NCI-H1694 (cell line): ENCODE measurements at places on chromosomes 2 and 18.

DNA sequence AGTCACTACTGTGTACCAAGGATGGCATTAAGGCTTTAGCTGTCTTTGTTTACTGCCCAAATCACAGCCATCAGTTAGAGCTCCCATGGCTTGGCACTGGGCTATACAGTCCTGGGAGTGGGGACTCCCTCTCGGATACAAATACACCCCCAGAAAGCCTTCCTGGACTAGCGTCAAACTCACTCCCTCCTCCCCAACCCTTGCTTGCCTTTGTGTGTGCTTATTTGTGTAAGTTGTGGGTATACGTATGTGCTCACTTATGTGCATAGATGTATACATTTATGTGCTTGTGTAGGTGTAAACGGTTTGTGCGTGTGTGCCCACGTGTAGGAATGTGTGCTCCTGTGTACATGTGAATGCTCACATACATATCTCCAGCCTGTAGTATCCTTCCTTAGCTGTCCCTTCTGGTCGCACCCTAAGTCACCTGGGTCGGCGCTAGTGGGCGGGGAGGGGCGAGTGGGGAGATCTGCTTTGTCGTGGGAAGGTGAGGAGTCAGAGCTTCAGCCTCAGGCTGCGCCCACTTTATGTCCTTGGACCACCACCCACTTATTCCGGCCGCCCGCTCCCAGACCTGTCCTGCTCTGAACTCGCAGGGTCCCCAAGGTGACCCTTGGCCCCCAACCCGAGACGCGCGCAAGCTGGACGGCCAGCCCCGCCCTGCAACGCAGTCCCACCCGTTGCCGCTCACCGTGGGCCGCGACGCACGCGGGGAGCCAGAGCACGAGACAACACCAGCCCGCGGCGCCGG, 461 bp downstream of the PRADC1 start:
- peak; percentile 5 for DNase-seq

DNA sequence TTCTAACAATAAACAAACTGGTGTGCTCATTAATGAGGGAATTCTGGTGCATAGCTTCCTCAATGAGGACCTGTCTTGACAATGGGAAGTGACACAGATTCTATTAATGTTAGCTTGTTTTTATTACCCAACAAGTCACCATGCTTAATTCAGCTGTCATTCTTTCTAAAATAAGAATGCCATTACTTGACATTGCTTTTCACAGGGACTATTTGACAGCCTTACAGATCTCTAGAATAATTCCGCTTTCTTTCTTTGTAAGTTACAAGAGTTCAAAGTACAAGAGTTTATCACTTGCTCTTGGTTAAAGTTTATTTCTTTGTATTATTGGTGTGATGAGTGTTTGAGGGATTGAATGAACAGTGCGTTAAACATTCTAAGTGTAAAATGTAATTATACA, 127.0 kb upstream of the COL5A2 start:
- no peak for DNase-seq

- no peak for DNase-seq
Measured at GRCh38 chr18:58605027-58606020, 23.6 kb downstream of the ALPK2 start.

GRCh38 chr2:96095116-96095636, 21.2 kb downstream of the ADRA2B start:
- DNase-seq, result no peak

DNA sequence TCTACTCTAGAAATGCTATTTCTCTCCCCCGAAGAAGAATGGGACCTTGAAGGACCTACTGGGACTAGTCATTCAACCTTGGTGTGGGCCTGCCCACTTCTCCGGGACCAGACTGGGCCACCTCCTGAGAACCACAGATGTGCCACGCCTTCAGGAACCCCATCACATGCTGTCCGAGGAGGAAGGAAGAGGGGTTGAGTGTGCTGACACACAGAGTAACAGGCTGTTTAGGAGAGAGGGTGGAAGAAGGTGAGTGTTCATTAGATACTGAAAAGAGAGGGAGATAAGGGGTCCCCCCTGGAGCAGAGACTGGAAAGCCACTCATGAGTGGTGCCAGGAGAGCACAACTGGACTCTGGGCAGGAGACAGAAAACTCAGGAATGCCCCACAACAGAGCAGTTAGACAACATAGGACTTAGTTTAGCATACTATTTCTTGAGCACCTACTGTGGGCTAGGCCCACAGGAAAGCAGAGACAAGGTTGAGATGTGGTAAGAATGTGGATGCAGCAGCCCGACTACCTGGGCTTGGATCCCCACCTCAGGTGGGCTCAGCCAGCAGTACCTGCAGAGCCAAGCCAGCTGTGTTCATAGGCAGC, 286.4 kb upstream of the NCKAP5 start:
- DNase-seq, result no peak

DNA sequence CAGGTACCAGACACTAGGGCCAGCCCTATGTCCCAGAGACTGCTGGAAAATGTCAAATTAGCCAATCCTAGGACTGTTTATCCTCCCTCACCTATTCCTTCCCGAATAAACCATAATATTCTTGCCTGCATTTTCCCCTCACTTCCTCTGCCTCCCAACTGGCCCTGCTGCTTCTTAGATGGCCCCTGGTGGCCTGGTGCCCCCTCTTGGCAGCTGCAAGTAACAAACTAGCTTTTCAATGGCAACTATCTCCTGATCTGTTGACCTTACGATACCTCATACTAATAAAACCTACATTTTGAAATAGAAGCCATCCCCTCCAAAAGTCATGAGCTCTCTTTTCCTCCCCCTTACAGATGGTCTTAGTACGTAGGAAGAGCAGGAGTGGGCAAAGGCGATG, 132.0 kb downstream of the ALPK2 start:
- no peak for DNase-seq

DNA sequence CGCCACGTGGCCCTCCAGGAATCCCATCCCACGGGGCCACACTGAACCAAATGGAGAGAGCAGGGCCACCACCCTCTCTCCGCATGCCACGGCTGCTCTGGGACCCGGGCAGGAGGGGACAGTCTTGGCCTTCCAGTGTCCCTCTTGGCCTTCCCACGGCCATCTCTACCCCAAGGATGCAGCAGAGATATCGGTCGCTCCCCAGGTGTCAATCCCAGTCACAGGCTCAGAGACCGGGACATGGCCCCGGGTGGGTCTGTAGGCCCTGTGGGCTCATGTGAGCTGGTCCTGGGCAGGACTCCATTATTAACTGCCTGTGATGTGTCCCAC, 15.3 kb downstream of the CAPN10 start:
- DNase-seq, result no peak

DNA sequence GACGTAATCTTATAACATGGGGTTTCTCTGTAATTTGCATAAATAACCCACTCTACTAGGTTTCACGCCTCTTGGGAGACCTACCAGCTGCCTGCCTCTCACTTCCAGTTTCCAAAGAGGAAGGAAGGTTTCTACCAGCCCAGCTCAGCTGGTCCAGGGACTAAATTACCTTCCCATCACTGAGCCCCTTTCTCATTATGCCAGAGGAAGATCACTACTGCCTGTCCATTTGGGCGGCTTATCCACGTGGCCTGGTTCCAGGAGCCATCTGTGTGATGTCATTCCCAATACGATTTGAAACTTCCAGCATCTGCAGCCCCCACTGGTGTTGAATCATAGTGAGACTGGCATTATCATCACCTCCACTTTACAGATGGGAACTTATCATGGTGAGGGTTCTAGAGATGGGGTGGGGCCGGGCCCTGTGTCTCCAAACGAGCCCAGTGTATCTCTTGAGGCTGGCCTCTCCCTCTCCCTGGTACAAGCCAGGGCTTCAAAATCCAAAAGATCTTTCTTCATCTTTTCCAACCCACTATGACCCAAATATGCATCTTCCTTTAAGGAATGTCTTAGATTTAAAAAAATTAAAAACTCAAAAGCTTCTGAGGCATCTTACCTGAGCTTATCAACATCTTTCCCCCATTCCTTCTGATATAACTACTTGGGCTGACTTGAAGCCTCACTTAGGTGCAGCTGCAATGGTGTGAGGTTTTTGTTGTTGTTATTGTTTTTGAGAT, 140.8 kb downstream of the DDX1 start:
- no peak for DNase-seq

DNA sequence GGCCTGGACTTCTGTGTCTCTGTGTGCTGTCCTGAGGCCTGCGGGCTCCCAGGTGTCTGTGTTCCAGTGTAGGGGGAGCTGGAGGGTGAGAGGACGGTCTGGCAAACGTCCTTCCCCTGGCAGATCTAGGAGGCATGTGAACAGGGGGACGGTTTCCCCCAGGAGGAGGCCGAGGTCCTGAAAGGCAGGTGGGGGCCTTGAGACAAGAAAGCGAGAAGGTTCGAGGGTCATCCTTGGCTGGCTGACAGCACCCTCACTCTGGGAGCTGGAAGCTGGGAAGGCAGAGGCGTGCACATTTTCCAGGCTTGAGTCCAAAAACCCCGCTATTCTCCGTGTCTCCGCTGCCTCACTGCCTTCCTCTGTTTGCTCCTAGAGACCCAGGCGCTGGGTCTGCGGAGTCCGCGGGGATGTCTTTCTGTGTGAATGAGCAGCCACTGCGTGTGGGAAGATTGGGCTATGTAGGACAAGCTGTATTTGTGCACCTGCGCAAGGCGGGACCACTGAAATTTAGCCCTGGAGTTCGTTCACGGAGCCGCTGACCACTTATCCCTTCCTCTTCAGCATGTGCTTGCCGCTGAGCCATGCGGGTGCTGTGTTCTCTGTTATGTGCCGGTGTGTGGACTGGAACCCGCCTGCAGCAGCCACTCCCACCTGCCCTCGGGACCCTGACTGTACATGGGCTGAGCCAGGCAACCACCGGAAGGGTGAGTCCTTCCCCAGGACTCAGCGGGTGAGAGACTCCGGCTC, 43.7 kb downstream of the TWIST2 start:
- DNase-seq, result peak; percentile 17

- no peak for DNase-seq
Measured at GRCh38 chr2:174631009-174631981, 33.7 kb upstream of the WIPF1 start.

DNA sequence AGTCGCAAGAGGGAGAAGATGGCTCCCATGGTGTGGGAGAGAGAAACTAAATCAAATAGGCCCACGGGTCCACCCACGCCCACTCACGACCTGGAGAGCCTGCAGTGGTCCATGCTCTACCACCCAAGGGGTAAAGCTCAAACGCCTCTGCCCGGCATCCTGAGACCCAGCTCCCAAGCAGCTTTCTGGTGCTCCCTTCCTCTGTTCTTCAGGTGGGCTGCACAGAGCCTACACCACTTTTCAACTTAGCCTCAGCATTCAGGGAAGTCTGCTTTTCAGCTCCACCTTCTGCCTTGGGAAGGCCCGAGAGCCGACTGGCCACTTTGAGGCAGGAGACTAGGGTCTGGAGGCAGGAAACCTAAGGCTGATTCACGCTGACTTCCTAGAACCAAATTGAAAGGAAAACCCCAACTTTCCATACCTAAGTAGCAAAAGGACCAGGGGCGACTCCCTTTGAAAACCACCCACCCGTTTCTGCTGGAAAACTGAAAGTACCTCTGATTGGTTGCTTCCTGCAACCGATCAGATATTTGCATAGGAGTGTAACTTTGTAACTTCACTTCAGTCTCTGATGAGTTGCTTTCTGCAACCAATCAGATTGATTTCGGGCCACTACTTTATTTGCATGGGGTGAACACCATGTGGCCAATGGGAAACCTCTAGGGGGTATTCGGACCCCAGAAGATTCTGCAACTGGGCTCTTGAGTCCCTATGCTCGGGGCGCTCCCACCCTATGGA, 26.8 kb upstream of the SPATA3 start:
- DNase-seq, result no peak

GRCh38 chr2:226730481-226730880, 69.1 kb downstream of the IRS1 start:
- DNase-seq, result no peak

GRCh38 chr2:8412082-8412481, 269.8 kb upstream of the ID2 start:
- peak; percentile 43 for DNase-seq

DNA sequence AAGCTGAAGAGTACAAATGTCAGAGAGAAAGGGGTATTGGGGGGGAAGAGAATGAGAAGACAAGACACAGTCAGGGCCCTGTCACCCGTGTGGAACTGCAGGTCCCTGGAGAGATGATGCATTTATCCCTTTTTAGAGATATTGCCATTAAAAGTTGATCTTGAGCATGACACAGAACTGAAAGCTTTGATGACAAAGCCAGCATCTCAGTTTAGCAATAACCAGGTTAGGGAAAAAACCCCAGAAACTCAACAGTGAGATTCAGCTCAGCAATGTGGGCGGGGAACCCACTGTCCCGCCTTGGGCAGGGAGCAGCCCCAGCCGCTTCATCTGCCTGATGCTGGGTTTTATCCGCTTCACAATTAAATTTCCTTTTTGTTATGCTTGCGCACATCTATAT, 181.1 kb downstream of the NEDD4L start:
- no peak for DNase-seq

DNA sequence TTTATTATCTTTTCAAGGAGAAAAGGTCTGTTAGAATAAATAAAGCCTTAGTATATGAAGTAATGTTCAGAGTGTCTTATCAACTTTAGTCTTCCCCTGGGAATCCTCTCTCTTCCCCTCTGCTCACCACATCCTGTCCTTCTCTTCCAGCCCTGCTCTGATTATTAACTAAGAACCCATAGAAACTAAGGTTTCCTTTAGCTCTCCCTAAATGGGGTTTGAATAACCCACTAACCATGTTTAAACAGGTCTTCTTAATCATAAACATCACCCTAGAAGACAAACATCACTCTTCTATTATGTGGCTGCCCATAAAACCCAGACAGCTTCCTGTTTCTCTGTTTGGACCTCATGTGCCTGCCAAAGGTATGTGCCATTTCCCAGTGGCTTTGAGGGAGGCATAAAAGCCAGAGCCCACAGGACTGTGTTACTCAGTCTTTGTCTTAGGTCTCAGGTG, 50.1 kb downstream of the SLC14A1 start:
- no peak for DNase-seq

- DNase-seq, result no peak
Measured at GRCh38 chr2:54945391-54946219, 104.6 kb downstream of the RTN4 start.

DNA sequence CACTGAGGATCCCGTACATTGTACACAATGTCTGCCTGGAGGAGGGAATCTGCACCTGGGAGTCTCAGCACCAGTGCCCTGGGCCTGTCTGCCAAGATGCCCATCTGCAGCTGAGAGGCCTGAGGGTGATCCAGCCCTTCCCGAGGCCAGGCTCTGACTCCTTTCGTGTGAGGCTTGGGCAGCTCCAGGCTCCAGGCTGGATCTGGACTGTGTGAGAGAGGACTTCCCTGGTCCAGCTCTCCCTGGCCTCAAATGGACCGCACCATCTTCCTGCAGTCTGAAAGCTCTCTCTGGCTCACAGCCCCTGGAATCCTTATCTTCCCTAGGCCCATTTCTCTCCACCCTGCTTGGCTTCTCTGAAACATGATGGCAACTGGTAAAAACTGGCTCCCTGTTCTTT, 324.6 kb downstream of the DYSF start:
- no peak for DNase-seq

GRCh38 chr2:207881902-207882301, 112.2 kb upstream of the FZD5 start:
- DNase-seq, result no peak

GRCh38 chr2:137250401-137250800, 485.1 kb downstream of the THSD7B start:
- DNase-seq, result no peak

GRCh38 chr2:223042704-223043118, 9.3 kb upstream of the KCNE4 start:
- no peak for DNase-seq
